LHCN-M2 (cell line): ENCODE measurements at places on chromosomes 2 and 18.
A peak's percentile ranks its signal among the peaks of the same experiment; 100 is the strongest.

GRCh38 chr2:162297925-162298552, 20.4 kb downstream of the IFIH1 start:
- peak; percentile 79 for DNase-seq

GRCh38 chr2:33577668-33578067, 21.4 kb downstream of the FAM98A start:
- DNase-seq, result no peak

- no peak for DNase-seq
These were observed 313.0 kb upstream of the MEIS1 start for GRCh38 chr2:66121946-66122345.

- DNase-seq, result no peak
These were observed 32.5 kb upstream of the FOSL2 start for GRCh38 chr2:28360058-28360717.

DNA sequence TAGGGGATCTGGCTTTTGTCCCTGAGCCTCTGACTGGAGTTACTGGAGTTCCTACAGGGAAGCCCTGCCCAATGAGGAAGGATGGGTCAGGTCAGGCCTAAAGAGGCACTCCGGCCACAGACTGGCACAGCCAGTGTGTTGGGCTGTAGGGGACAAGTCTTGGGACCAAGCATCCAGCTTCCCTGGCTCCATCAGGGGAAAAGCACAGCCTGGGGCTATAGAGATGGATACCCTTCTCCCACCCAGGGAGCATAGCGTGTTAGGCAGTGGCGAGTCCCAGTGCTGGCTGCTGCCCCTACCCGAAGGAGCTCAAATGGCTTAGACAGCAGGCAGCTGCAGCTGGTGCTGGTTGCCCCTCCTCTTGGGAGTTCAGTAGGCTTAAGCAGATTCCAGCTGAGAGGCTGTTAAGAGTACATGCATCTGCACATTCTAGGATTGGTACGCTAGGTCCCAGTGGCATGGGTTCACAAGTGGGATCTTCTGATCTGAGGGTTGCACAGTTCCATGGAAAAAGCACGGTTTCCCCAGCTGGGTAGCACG, 111.4 kb downstream of the DCDC2C start:
- DNase-seq, result no peak

DNA sequence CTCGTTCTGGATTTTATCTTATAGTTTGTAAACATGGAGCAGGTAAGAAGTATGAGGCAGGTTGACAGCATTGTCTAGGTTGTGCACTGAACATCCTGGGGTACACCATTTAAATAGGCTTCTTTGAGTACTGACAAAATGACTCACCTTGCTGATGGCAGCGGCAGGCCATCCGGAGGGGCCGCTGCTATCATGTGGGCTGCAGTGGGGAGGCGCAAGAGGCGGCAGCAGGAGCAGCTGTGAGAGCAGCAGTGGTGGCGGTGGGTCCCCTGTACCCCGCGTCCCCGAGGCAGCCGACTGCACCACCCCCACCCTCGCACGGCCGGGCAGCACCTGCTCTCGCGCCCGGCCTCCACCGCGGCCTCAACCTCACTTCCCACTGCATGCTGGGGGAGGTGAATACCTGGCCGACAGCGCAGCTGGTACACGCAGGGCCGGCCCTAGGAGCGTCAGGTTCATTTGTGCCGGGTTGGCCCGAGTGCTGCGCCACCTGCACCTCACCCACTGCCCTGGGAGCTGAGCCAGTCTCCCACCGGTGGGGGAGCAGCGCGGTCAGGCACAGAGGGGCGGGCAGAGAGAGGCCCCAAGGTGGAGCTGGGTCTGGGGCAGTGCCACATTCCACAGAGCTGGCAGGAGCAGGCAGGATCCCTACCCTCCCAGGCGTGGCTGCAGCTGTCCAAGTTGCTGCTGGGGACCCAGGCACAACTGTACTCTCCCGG, 154.5 kb upstream of the RBMS1 start:
- DNase-seq, result no peak

DNA sequence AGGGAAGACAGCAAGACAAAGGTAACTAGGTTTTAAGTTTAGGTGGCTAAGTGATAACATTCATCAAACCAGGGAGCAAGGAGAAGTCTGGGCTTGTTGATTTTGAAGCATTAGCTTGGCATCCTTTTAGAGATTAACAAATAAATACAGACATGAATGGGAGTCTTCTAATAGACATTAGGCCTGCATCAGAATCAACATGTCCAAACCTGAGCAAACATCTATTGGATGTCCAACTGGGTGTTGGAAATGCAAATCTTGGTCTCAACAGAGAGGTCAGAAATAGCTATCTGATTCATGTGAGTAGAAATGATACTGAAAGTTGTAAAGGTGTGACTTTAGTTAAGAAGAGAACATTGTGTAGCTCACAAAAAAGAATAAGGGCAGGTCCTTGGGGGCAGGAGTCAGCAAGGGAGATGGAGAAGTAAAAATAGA, 85.5 kb upstream of the RND3 start:
- DNase-seq, result no peak

DNA sequence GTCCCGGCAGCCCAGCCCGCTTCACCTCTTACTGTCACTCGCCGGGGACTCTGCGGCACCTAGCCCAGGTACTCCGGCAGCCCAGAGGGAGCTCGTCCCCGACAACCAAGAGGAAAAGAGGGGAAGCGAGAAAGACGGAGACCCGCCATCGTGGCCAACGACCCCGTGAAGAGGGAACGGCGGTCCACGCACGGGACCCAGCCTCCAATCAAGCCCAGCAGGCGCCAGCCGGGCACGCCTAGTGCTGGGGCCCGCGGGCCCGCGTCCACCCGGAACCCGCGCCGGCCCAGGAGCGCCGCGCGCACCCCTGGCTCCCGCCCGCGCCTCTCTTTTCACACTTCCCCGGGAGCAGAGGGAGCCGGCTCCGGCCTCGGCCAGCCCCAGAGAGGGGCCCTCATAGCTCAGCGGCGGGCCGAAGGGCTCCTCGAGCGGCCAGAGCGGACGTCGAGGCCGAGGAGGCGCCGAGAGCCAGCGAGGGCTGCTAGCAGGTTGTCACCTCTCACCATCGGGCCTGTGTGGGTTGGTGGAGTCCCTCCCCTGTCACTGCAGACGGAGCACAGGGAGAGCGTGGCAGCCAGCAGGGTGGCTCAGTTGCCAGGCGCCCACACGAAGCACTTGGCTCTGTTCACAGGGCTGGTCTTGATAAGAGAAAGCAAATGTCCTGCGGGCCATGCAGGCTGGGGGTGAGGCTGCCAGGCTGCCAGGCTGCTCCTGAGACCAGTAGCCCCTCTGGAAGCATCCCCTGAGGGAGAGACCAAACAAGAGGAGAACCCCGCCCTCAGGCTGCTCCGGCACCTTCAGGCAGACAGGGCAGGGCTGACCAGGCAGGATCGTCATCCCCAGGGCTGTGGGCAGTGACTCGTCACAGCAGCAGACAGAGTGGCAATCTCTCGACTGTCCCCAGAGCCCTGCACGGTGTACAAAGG, 36.9 kb upstream of the KLF11 start:
- DNase-seq, result no peak

DNA sequence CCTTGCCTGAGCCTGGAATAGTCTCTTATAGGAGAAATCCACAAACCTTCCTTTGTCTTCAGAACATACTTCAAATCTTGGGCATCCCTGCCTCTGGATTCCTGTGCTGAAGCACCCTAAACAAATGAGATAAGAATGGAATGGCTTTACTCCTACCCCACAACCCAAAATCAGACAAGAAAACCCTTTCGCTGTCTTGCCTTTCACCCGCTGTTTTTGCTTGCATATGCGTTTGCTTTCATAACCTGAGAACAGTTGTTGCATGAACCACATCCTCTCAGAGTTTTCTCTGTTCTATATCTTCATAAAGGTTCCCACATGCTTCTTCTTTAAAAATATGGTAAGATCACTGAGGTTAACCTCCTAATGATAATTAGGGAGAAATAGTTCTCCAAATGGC, 132.1 kb upstream of the MAP3K20 start:
- DNase-seq, result no peak

GRCh38 chr2:114800371-114800770, 357.9 kb downstream of the DPP10 start:
- no peak for DNase-seq

- peak; percentile 31 for DNase-seq
These were observed 385.8 kb downstream of the ZEB2 start for GRCh38 chr2:144133936-144134665.

- DNase-seq, result no peak
These were observed 537.9 kb upstream of the RAB6C start for GRCh38 chr2:129441610-129442009.

- DNase-seq, result peak; percentile 77
These were observed 85.4 kb upstream of the ZCCHC2 start for GRCh38 chr18:62437235-62438017.

- no peak for DNase-seq
These were observed 14.1 kb downstream of the NRP2 start for GRCh38 chr2:205696331-205696926.

GRCh38 chr2:88885275-88885674, 193.8 kb downstream of the RPIA start:
- DNase-seq, result no peak

GRCh38 chr2:42970151-42970550, 177.8 kb upstream of the HAAO start:
- peak; percentile 32 for DNase-seq

DNA sequence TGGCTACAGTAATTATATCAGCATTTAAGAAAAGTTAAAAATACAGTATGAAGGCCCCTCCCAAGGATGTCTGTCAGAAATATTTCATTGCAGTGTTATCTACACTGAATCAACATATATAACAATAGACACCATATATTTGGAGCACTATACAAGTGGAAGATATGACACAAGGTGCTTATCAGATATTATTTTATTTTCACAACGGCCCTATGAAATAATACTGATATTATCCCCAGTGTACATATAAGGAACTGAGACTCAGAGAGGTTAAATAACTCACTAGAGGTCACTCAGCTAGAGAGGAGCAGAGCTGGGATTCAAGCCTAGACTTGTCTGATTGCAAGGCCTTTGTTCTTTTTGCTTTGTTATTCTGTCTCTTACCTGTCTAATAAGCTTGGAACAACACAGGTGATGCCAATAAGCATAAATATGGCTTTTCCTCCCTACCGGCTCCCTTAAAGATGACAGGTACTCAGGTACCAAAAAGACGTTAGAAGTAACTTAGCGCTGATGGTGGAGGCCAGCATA, 4.7 kb upstream of the SLC40A1 start:
- DNase-seq, result no peak

GRCh38 chr18:52679354-52679753, 339.4 kb downstream of the DCC start:
- no peak for DNase-seq

GRCh38 chr2:230865307-230865765, 594 bp downstream of the ITM2C start:
- DNase-seq, result no peak

DNA sequence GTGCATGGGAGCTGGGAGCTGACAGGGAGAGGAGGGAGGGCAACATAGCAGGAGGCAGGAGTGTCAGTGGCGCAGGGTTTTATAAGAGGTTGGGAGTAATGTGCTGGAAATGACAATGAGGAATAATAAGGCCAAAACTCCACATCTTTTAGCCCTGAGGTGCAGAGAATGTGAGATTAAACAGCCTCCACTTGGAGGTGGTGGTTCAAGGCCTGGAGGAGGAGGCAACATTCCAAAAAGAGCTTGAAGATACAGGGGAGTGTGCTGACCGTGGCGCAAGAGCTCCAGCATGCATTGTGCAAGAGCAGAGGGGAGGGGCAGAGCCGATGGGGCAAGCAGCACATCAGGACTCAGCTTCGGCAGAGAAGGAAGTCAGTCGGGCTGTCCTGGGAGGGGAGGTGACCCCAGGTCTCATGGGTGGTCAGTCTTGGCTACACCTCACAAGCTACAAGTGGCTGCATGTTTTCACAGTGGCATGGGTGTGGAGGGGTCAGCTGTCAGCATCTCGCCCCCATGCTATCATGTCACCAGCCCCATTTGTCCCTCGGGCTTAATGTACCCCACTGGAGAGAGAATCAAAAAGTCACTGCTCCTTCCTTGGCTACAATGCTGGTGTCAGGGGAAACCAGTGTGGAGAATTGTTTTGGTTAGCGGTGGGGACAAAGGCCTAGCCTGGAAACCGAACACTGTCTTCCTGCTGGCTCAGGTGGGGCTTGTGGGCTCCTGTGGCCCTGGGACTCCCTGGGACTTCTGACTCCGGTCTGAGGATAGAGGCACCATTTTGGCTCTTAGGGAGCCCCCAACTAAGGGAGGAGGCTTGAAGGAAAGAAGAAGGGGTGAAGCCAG, 208.0 kb downstream of the ZFP36L2 start:
- DNase-seq, result peak; percentile 47

DNA sequence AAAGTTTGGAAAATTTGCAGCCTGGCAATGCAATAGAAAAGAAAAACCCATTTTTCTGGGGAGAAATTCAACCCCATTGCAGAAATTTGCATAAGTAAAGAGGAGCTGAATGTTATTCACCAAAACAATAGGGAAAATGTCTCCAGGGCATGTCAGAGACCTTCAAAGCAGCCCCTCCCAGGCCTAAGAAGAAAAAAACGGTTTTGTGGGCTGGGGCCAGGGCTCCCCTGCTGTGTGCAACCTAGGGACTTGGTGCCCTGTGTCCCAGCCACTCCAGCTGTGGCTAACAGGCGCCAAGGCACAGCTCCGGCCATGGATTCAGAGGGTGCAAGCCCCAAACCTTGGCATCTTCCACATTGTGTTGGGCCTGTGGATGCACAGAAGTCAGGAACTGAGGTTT, 224.5 kb downstream of the TXNL1 start:
- no peak for DNase-seq

DNA sequence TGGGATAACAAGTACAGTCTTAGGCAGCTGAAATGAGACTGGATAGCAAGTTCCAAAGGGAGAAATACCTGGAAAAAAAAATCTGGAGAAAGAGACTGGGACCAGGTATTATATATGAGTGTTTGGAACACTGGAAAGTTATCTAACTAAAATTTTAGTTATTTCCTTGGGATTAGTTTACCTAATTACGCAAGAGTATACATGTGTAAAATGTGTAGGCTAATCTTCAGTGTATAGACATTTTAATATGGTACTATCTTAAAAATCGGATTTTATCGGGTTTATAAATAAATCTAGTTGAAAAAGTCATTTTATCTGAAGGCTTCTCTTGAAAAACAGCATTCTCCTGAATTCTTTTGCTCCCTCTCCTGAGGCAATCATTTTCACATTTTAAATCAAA, 3.9 kb downstream of the EPB41L5 start:
- no peak for DNase-seq
